ENCODE measurements at places on chromosomes 1 and 21.
A peak's percentile ranks its signal among the peaks of the same experiment; 100 is the strongest.

- no peak for DNase-seq
Measured at GRCh38 chr1:227901906-227902640, 45.7 kb downstream of the WNT9A start.

GRCh38 chr1:163414778-163415177 lies 93.0 kb downstream of the NUF2 start:
- DNase-seq, result no peak

- no peak for DNase-seq
Measured at GRCh38 chr1:155910621-155911121, 478 bp downstream of the RIT1 start.

DNA sequence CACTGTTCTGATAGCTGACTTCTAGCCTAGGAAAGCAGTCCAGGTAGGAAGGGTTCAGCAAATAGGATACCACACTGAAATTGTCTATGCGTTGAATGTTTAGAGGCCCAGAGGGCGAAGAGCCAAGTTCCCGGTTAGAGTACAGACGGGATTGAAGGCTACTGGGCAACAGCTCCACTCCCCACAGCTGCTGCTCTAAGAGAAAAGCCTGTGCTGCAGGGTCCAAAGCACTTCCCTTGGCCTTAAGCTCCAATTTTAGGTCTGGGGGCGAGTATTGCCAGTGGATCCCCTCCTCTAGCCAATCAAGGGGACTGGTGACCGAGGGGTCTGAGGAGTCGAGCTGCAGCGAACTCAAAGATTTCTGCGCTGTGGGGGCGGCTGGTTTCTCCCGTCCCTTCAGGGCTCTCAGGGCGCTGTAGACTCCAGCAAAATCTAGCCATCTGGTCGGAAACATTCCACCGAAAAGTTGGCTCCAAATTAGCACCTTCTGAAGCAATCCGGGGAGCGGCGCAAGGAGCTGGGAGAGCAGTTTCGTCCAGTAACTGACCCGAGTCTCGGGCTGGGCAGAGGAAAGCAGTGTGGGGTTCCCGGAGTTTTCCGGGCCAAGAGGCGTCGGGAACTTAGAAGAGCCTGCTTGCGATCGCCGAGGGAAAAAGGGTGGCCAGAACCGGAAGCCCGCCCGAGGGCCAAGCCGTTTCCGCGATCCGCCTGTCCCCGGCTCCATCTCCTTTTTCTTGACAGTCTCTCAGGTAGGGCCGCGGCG lies 748 bp downstream of the PPP1R15B start:
- DNase-seq, result no peak

GRCh38 chr1:166083887-166084286 lies 82.9 kb downstream of the FAM78B start:
- DNase-seq, result no peak

DNA sequence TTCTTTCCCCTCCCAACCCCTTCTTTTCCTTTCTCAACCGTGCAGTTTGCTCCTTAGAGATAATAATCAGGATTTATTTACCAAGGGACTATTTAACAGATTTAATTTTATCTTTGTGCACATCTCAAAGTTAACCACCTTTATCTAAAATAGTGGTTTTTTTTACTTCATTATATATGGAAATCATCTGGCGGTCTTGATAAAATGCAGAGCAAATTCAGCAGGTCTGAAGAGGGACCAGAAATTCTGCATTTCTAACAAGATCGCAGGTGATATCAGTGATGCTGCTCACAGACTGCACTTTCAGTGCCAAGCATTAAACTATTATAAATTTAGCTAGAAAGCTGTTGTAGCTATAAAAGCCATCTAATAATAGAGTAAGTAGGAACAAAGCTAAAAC lies 83.4 kb upstream of the NEGR1 start:
- DNase-seq, result no peak

GRCh38 chr1:159076438-159077119 lies at the start of gene AIM2:
Gene AIM2 (minus strand): TSS chr1:159076766. CDS start chr1:159073499, 3,267 bp downstream.
- no peak for DNase-seq

GRCh38 chr1:45803299-45803780 lies at the start of gene MAST2:
Gene MAST2 (plus strand): TSS chr1:45803612. CDS start chr1:45803896, 284 bp downstream.
- DNase-seq, result peak; percentile 70

GRCh38 chr1:30423570-30423969 lies 299.8 kb downstream of the MATN1 start:
- DNase-seq, result no peak

GRCh38 chr1:153608742-153609584 lies 4.0 kb downstream of the S100A16 start:
- no peak for DNase-seq

DNA sequence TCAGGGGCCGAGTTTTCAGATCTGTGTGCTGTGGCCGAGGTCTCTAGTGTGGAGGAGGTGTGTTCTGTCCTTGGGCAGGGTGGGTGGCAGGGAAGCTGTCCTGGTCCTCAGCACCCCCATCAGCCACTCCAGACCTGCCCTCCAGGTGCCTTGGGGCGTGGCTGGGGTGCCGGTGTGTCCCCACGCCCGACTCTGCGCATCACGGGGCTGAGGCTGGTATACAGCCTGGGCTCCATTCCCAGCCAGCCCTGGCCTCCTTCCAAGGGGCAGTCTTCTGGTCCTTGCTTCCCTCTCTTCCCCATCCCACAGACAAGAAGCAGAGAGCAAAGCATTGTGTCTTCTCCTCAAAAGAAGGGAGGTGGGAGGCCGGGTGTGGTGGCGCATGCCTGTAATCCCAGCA lies 4.0 kb downstream of the SAMD11 start:
- DNase-seq, result no peak

DNA sequence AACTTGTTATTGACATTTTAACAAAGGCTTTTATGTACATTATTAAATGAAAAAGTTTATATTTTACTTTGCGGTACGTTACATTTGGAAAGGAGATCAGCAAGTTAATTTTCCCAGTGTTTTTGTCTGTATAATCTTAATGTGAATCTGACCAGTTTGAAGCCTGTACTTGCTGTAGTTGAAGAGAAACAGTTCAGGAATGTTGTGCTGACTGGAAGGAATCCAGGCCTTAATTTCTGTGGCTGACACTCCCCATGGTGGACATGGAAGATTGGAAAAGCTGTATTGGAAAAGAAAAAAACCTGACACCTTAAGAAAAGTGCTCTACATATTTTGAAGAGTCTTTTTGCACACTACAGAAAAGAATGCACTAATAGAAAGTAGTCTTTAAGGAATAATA lies 15.5 kb downstream of the LEPR start:
- no peak for DNase-seq

DNA sequence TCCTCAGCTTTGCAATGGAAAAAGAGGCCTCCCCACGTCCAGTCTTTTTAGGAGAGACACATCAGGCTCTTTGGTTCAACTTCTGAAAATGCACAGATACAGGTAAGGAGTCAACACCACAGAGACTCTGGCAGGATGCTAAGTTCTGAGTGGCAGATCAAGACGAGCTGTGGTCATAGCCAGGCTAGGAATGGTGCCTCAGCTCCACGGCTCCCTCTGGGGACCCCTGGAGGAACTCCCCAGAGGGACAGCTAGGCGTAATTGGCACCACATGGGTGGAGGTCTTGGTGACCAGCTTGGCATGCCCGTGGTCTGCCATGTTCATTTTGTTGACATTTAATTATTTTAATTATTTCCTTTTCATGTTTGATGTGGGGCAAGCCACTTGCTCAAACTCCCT lies 206.1 kb downstream of the KAZN start:
- no peak for DNase-seq

Measured in GOT3 (cell line).